ENCODE measurements at places on chromosomes 3 and 15.

DNA sequence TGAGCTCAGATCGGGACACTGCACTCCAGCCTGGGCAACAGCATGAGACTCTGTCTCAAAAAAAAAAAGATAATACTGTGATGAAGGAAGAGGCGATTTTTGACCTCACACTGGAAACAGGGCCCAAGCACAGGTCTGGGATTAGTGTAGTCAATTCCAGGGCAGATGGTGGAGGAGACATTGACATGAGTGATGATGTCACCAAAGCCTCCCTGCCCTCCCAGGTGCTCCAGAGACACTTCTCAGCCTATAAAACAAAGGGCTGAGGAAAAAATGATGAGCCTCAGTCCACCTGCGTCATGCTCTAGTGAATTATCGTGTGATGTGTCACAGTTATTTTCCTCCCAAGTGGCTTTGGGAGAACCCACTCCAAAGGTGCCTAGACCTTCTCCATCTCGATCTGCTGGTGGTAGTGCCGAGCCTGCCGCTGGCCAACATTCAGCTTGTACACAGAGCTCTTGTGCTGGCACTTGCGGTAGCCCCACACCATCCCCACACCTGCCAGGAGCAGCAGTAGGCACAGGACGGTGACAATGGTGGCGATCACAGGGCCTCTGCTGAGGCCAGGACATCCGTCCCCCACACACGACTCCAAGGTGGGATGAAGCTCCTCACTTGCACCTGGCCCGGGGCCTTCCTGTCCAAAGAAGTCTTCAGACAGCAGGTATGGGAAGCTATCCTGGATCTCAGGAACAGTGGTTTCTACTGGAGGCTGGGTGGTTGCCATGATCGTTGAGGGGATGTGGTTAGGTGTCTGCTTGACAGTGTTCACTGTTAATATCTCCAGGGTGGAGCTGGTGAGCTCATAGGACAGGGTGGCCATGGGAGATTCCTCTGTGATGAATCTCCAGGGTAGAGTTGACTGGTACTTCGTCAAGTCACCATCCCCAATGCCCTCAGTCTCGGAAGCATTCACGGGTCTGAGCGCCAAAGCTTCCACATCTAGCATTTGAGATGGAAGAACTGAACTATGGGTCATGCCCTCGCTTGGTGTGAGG lies 38.8 kb downstream of the CRTAP start:
- no peak for DNase-seq

DNA sequence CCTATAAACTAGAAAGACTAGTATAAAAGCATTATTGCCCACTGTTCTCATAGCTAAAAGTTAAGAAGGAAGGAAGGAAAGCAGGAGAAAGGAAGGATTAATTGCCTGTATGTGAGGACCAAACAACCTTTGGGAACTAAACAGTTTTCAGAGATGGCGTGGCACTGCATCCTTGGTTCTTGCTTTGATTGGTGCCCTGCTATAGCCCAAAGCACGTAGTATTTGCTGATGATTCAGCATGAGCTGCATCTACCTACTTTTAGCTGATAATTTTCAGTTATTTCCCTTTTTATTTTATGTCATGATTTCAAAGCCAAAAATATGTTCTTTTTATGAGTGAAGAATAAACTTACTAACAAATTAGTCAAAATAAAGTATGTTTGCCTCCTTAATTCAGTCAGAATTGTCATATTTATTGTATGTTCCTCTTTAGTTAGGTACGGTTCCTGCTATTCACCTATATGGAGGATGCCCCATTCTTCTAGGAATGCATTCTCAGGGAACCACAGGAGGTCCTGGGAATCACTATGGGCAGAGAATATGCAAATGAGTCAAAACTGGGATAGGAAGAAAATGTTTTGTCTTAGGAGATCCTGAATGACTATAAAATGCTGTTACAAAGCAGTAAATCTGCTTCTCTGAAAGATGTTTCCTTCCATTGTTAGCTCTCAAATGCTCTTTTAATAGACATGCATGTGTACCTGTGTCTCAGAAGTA lies 65.4 kb upstream of the THSD4 start:
- DNase-seq, result no peak

DNA sequence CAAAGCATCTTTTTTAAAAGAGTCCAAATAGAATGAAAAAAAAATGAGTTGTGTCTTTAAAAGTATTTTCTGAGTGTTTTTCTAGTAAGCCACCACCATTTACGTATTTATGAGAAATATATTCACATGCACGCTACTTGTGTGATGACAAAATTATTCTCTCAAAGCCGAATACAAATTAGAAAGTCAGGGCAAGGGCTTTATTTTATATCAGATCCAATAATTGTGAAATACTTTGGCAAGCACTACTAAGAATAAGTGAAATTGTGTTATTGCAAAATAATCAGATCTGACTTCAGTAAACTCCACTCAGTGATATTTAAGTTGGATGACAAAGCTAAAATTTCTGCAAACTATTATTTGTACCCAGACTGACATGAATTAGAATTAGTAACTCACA lies 589.3 kb upstream of the KCNMB2 start:
- DNase-seq, result no peak

DNA sequence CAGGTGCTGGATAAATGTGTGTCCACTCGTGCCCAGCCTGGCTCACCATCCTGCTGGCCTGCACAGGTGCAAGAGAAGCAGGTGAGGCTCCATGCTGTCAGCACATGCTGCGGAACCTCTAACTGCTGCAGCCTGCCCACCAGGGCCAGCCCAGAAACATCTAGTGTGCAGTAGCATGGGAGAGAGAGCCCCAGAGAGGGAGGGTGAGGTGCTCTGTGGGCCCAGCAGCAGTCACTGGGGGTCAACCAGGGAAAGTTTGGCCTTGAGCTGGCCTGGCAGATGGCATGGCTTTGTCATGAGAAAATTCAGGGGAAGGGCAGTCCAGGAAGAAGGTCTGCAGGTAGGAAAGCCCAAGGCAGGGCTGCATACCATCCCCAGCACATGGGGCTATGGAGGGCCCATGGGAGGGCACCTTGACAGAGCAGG lies 18.2 kb upstream of the PRR23E start:
- no peak for DNase-seq

GRCh38 chr3:17831366-17831765 lies 88.9 kb upstream of the TBC1D5 start:
- DNase-seq, result no peak
